ENCODE measurements at places on chromosomes 3 and 15.

DNA sequence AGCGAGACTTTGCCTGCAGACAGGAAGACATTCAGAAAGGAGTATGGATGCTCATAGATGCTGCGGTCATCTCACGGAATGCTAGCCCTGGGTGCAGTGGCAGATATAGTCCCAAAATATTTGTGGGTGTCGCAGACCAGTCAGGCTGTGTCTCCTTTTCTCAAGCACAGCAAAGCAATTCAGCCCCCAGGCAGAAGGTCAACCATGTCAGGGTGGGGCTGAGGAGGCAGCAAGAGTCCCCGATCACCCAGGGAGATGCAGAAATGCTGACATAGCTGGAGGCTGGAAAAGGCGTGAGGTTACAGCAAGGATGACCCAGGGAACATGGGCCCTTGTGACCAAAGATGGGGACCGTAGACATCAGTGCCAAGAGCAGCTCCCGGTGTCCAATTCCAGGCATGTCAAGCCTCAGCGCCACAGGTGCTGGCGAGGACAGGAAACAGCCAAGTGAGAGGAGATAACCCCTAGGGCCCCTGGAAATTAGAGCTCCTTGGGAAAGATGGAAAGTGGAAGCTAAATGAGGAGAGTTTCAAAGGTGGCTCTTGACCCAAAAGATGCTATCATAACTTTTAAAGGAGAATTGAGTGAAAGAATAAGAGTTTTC is 81.2 kb upstream of the ABHD17C start:
- DNase-seq = no peak

DNA sequence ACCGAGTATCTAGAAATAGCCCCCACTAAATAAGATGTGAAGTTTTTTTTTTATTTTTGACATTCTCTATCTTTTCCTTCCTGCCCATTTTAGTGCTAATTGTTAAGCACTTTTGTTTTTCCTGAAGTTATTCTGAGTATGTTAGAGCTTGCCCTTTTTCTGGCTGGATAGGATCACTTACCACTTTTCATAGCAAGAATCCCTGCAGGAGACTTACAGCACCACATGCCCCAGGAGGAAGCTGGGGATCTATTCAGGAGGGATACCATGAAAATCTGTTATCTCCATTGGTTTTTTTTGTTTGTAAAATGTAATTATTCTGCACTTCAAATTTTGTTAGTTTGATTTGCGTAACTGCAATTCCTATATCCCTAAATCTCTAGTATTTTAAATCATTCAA is 968.4 kb downstream of the ZPLD1 start:
- no peak for DNase-seq

DNA sequence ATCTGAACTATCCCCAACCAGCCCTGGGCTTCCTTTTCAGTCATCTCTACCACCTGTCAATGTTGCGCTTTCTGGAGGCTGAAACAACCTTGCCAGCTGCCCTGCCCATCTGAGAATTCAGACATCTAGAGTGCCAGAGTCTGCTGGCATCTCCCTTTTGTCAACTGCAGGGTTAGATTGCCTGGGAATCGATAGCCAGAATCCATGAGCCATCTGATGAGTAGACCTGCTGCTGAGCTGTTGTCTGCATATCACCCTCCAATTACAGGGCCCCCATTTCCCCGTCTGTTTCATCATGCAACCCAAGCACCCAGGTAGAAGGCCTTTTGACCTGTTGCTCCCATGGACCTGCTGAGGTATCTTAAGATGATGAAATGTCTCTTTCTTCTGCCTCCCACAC is 280.1 kb downstream of the EPHB1 start:
- no peak for DNase-seq

DNA sequence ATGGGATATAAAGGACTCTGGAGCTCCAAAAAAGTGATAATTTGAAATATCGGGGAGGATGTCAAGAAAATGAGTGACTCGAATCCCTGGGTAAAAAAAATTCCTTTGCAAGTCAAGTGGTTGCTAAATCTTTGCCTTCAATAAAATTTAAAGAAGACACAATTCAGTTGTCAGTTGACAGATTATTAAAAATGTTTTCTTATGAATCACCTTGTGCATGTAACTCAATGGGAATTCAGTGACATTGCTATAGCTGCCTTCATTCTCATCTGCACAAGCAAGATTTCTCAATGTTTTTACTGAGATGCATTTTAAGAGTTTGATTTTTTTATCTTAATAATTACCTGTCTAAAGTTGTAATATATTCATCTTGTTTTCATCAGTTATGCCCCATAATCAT is 264.0 kb upstream of the IL12A start:
- DNase-seq = peak; percentile 32

Data from GM04504 (cell line).